ENCODE measurements at places on chromosomes 12 and 14.
A peak's percentile ranks its signal among the peaks of the same experiment; 100 is the strongest.

DNA sequence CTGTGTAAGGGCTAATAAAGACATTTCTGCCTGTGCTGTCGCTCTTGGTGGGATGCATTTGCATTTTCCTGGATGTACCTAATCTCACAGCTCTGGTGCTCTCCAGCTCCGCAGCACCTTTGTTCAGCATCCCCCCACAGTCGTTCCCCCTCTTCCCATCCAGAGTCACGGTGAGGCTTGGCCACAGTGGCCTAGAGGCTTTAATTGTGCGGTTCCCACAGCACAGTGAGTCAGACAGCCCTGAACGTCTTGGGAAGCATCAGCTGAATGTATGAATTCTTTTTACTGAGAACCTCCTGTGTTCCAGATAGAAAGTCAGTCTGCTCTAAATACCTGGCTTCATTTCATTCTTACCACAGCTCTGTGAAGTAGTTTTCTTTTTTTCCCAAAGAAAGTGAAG is 28.7 kb downstream of the MLXIP start:
- DNase-seq: no peak

- DNase-seq: no peak
Measured at GRCh38 chr14:52413729-52414408, 99.8 kb downstream of the PTGER2 start.

DNA sequence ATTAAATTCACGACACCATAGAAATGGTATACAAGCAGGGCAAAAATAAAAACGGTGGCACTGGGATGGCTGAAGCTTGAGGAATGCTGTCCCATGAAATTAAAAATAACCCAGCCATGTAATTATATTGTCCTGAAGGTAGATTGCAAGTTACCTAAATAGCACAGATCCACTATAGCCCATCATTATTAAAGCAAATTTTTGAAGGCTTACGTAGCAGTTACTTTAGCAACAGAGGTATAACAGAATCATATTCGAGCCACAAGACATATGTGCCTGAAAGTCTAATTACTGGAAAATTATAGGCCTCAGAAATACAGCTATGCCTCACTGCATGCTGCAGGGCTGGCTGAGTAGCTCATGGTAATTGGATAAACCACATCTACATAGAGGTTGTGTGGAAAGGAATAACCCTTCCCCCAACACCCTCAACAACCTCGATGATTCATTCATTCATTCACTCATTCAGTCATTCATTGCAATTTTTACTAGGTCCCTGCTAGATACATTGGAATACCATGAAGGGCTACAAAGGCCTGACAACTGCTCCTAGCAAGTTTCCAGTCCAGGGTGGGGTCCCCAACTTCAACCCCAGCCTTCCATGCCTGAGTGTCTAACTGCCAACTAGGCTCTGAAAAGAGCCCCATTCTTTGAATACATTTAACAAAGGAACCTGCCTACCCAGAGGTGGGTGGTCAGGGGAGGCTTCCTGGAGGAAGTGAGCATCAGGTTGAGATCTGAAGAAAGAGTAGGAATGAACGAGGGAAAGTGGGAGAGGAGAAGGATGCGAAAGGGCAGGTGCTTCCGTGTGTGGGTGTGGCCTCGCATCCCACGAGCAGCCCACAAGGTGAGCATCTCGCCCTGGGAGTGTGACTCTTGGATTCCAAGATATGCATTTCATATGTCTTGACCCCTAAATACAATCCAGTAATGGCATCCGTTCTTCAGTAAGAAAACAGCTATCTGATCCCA is 18.0 kb upstream of the CMKLR1 start:
- DNase-seq: no peak

- DNase-seq: no peak
Measured at GRCh38 chr12:65419284-65420072, 141.0 kb downstream of the MSRB3 start.

- DNase-seq: no peak
Measured at GRCh38 chr14:25090716-25091454, 40.9 kb upstream of the STXBP6 start.

GRCh38 chr12:88820012-88820411 is 239.7 kb upstream of the KITLG start:
- no peak for DNase-seq

GRCh38 chr14:105193916-105194782 is 13.0 kb upstream of the NUDT14 start:
- no peak for DNase-seq

GRCh38 chr12:45458238-45458637 is 242.3 kb downstream of the ANO6 start:
- no peak for DNase-seq

DNA sequence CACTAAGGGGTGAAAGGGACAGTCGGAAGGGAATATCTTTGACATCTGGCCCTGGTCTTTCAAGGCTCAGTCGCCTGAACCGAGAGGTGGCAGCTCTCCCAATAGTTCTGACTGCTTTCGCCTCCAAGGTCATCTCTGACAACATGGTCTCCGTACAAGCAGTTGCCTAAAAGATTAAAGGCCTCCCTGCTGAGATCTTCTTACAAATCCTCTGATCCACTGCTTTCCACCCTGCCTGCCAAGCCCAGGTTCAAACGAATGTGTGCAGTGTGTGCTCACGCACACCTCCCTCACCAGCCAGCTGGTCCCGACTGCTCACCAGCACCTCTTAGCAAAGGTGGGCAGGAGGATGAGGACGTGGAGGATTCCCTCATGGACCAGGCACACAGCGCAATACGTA is 10.4 kb downstream of the B4GALNT3 start:
- no peak for DNase-seq

DNA sequence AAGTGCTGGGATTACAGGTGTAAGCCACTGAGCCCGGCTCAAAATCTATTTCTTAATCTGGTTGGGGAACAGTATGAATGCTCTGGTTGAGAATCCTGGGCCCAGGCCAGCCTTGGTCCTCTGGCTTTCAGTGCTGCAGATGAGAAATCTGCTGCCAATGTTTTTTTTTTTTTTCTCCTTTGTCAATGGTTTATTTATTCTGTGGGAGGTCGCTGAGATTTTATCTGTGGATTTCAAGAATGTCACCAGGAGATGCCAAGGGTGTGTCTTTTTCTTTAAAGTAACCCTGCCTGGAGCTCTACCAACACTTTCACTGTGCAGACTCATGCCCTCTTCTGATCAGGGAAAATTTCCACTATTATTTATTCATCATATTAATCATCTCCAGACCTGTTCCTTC is 3.6 kb downstream of the SLC25A29 start:
- no peak for DNase-seq

GRCh38 chr14:30820674-30821073 is 53.7 kb upstream of the COCH start:
- no peak for DNase-seq

DNA sequence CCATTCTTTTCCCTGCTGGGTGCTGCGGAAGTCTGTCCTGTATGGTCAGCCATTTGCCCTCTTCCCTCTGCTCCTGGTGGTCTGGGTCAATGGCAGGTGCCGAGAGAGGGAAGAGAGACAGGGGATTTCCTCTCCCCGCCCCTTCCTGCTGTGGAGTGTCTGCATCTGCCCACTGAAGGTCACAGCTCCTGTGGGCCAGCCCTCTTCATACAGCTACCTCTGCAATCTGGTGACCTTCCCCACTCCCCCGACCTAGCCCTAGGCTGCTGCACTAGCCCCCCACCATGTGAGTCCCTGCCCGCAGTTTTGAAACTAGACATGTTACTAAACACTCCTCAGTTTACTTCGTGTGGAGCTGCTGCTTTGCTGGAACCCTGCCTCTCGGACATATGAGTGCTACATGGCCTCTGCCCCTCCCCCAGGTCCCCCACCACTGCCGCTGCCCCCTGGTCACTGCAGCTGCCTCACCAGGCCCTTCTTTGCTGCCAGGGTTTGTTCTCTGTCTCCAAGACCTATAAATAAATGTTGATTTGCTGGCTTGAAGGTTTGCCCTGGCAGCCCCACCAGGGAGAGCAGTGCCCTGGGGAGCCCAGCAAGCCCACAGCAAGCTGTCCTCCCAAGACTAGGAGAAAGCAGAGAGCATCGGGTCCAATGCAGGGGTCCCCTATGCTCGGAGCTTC is 102.9 kb downstream of the DPF3 start:
- DNase-seq: no peak

- DNase-seq: no peak
Measured at GRCh38 chr12:67671892-67672291, 23.3 kb downstream of the DYRK2 start.

GRCh38 chr12:100743060-100743459 is 51.5 kb upstream of the ANO4 start:
- DNase-seq: no peak

- no peak for DNase-seq
Measured at GRCh38 chr12:44002607-44003006, 166.7 kb downstream of the TMEM117 start.

GRCh38 chr14:80587096-80587724 is 354.3 kb downstream of the CEP128 start:
- DNase-seq: no peak

DNA sequence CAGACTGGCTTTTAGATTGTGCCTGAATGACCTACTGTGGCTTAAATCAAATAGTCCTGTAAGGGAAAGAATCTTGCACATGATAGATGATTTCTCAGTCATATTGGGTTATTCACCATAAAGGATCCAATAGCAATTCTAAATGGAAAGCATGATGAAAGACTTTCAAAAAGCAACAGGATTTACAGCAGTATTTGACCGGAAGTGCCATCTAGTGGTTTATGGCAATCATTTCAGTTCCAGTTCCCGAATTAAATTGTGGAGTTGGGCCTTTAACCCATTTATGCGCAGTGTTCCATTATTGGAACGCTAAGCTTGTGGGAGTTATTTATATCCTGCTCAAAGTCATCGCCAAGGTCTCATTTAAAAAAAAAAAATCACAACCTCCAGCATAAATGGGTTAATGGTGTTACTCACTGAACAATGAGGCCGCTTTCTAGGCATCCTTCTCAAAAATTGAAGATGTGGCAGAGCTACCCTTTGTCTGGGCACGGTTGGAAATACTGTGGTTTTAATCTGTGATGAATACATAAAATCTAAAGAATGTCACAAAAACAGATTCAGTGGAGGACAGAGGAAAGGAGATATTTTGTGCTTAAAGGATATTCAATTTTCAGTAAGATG is 60.8 kb upstream of the REP15 start:
- peak; percentile 73 for DNase-seq

GRCh38 chr14:91727121-91727520 is 4.8 kb downstream of the CATSPERB start:
- DNase-seq: no peak

DNA sequence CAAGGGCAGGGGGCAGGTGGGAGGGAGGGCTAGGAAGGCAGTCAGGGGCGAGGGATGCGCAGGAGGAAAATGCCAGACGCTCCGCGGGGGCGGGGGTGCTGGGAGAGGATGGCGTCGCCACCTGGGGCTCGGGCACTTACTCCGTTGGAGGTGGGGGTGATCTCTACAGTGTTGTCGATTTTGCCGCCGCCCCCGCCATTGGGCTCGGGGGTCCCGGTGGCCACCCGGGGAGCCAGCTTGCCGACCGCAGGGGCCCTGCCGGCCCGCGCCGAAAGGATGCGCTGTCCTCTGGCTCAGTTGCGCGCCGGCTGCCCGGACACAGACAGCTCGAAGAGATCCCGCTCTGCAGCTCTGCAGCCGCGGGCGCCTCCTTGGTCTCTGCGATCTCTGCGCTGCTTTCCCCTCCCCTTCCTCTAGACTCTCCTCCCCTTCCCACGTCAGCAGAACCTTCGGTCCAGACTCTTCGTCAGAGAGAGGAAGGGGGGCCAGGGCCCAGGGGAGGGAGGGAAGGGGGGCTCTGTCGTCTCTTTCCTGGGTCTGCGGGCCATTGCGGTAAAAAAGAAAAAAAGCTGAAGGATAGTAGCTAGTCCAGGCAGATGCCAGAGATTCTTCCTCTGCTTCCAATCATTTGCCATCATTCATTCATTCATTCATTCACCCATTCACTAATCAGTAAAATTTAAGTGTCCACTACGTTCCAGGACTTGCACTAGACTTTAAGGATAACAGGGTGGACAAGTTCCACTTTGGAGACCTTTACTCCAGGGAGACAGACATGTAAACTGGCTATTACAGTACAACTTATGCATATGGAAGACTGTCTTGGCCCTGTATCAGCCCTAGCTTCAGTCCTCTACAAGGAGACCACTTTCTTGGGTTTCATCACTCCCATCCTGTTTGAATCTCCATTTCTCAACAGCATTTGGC is at the start of gene SLC22A17:
SLC22A17 (minus strand) TSS at position 382 of the 927 bp plus-strand sequence.
- DNase-seq: peak; percentile 46

- DNase-seq: no peak
Measured at GRCh38 chr12:19491863-19492262, 52.6 kb downstream of the AEBP2 start.

- no peak for DNase-seq
Measured at GRCh38 chr14:69570836-69571330, 3.8 kb downstream of the CCDC177 start.

DNA sequence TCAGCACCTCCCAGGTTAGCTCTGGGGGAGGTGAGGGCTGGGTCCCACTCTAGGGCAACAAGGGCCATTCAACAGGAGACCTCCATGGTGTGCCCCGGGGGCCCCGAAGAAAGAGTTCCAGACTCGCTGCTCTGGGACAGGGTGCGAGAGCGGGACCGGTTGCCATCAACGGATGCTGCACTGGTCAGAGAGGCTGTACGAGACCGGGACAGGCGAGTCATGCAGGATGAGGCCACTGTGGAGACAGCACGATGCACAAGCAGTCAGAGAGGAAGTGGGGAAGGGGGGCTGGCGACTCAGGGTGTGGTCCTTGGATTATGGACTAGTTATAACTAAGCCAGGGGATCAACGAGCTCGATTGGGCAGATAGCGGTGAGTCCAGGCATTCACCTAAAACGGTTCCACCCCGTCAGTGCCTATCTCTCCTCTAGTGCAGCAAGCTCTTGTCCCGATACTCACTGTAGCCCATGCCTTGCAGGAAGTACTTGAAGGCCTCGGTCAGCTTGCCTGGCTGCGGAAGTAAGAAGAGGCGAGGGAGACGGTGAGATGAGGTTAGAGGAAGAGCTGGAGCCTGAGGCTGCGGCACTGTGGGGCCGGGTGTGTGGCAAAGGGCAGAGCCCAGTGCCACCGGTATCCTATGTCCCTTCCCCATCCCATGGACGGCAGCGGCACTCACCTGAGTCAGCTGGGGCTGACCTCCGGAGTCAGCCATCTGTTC is 7.2 kb downstream of the NDRG2 start:
- DNase-seq: no peak
